ENCODE measurements at places on chromosomes 4 and X. TPM values are rescaled to one million over a fixed set of nuclear protein-coding genes. Genes with fewer than 3 reads are reported as not detected.

AMTN gene
- total RNA-seq: not detected

ZCCHC18 gene
- 0.62 TPM for total RNA-seq

MAGEC3 gene
- total RNA-seq: not detected

CYLC1 gene
- total RNA-seq: not detected

CLNK gene
- total RNA-seq: not detected

UGT2A1 gene
- not detected for total RNA-seq

TIGD4 gene
- total RNA-seq: 0.33 TPM

MAGEA11 gene
- total RNA-seq: not detected

MORC4 gene
- 7.4 TPM for total RNA-seq

GYPE gene
- total RNA-seq: 0.15 TPM

Data from Panc1 (cell line).